ENCODE measurements at places on chromosomes 6 and 20.
A peak's percentile ranks its signal among the peaks of the same experiment; 100 is the strongest.

DNA sequence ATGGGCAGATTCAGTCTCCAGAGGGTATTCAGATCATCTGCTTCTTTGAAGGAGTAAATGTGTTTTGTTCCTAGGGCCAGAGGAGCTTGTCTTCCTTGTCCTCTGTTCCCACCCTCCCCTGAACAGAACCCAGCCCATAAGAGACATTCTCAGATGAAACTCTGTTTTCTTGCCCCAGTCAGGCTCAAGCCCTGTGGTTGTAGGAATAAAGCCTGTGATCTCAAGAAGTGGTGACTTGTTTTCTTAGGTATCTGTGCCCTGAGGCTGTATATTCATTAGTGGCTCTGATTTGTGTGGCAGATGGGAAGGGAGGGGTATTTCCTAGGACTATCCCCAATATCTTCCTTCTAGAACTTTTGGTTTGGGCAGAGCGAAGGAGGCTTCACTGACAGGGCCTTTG, 27.9 kb downstream of the GSS start:
- no peak for DNase-seq

- no peak for DNase-seq
Observed at GRCh38 chr6:54633601-54634000, 213.0 kb upstream of the FAM83B start.

DNA sequence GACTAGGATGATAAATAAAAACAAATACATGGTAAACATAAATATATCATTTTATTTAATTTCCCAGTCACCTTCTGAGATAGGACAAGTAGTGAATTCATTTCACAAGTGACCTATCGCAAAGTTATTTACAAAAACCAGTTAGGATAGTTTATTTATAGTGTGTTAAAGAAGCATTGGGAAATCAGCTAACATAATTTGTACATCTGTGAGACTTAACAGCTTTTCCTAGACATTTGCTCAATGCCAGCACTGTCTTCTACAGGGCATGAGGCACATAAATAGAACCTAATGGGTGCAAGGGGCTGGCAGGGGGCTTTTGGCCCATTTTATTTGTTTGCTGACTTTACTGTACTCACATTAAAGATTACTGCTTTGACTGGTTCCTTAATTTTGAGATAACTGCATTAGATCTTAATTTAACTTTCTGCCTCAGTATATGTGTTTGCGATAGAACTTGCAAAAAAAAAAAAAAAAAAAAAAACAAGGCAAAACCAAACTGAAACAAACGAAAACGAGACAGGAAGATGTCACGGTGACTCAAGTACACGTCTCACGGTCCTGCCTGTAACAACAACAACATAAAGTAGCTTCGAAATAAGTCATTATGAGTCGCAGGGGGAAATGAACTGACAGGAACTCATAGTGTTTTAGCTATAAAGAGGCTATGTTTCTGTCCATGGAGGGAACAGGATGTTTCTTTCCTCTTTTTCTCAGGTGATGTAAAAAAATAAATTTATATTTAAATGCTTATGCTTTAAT, 133.7 kb upstream of the GMDS start:
- peak; percentile 32 for DNase-seq

- no peak for DNase-seq
Observed at GRCh38 chr6:15550546-15551123, 112.2 kb downstream of the DTNBP1 start.

DNA sequence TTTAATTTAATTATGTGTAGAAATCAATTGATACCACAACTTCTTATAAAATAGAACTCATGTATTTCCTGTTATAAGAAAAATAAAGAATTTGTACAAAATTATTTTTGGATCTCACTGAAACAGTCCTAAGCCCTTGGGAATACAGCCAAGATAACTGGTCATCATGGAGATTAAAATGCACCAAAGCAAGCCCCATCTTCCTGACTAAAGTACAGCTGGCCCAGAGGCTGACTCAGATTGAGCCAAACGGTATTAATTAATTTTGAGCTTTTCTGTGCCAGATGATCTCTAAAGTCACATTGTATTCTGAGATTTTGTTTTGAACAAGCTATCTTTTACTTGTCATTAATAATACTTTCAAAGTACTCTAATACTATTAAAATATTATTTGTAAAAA, 978.5 kb downstream of the TBC1D32 start:
- DNase-seq: no peak

DNA sequence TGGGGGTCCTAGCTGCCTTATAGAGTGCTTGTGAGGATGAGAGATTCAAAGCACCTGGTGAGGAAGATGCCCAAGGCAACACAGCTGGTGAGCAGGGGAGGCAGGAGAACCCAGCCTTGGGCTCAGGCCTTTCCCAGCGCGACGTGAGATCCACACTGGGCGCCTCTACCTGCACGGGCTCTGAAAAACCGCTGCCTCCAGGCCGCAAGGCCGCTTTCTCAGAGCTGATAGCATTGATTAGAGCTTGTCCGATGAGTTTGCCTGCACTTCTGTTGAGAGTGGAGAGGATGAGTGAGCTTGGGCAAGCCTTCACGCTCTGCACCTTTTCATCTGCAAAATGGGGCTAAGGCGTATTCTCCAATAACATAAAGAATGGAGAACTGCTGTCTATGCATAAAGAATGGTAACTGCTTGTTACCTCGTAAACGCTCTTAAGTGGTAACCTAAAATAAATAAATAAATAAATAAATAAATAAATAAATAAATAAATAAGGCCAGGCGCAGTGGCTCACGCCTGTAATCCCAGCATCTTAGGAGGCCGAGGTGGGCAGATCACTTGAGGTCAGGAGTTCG, 916 bp downstream of the PABPC1L start:
- no peak for DNase-seq

GRCh38 chr20:20808016-20808415, 95.6 kb upstream of the RALGAPA2 start:
- DNase-seq: no peak

DNA sequence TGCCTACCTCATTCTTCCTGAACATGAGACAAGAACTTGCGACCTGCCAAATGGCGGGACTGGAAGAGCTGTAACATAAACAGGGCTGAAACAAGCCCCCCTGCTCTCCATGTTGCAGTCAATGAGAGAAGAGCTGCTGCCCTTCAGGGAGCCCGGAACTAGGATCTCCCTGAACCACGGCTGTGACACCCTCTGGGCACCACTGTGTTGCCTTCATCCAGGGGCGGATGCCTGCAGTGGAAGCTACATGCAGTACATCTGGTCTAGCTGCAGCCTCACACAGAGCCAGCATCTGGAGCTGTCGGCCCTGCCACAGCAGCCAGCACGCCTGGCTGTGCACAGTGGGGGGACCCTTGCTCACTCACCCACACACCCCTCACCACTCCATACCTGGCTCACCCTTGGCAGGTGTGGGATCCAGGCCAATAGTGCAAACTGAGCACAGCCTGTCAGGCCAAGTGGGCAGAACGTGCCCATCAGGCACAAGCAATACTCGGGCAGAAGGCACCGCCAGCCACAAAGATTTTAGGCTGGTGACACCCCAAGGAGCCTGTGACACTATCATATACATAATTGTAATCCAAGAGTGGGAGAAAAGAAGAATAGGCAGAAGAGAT, 451.3 kb downstream of the HTR1B start:
- DNase-seq: no peak

- no peak for DNase-seq
Observed at GRCh38 chr6:162385980-162386379, 341.6 kb downstream of the PRKN start.

GRCh38 chr6:118890997-118891790, 2.8 kb upstream of the ASF1A start:
- DNase-seq: peak; percentile 65

- DNase-seq: no peak
Observed at GRCh38 chr20:46742669-46743045, 33.2 kb downstream of the SLC2A10 start.

DNA sequence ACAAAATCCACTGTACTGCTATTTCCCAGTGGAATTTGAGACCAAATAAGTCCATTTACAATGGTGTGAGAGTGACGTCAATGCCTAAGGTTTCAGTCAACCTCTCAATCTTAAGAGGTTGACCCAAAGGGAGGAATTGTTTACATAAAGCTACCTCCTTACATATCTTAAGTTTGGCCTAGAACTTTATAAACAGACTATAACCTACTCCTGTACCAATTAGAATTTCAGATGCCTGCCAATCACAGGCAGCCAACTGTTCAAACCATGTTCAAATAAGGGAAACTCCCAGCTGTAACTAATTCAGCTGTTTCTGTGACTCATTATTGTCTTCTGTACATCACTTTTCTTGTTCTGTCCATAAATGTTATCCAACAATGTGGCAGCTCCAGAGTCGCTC, 14.5 kb downstream of the LGSN start:
- no peak for DNase-seq

- no peak for DNase-seq
Observed at GRCh38 chr6:33839399-33840047, 35.7 kb upstream of the MLN start.

DNA sequence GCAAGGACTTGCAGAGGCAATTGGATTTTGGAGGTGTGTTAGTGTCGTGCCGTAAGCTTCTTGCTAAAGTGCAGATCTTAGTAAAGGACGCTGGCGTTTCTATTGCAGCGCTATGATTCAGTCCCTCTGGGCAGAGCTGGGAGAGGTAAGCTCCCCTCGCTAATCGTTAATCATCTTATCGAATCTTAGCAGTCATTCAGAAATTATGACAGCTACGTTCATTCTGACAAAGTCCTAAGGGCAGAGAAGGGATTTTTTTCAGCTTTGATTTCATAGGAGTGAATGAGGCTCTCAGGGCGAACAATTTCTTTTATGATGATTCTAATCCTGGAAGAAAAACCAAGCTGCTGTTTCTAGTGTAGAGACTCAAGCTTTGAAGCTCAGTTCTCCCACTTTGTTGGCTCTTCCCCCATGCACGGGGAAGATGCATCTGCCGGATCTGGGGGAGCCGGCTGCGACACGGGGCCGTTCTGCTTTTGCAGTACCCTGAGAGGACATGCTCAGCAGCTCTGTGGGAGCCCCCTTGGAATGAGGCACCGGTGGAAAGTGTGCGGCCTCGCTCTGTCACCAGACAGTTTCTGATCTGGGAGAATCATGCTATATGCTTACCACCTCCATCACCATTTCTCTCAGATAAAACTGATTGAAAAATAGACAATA, 79.1 kb upstream of the SLC22A23 start:
- DNase-seq: no peak

Data from suppressor macrophage treated with lipopolysaccharide for 4 hours (primary cell).